ENCODE measurements at places on chromosomes 12 and 14.
A peak's percentile ranks its signal among the peaks of the same experiment; 100 is the strongest.

DNA sequence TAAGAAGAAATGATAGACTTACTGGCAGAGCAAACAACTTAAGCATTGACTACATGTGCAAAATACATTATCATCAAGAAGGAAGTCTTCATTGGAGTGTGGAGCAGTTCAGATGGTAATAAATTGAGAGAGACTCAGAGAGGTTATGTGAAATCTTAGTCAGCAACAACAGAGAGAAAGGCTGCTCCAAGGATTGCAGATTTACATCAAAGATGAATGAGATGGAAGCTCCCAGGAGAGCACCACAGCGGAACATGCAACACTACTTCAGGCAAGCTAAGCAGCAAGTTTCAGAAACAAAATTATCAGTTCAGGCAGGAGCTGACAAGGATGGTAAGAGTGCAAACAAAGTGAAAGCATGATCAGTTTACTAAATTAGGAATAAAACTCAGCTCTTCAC lies 882.3 kb downstream of the LRFN5 start:
- no peak for DNase-seq

- no peak for DNase-seq
Measured at GRCh38 chr12:67202678-67203012, 66.5 kb upstream of the CAND1 start.

DNA sequence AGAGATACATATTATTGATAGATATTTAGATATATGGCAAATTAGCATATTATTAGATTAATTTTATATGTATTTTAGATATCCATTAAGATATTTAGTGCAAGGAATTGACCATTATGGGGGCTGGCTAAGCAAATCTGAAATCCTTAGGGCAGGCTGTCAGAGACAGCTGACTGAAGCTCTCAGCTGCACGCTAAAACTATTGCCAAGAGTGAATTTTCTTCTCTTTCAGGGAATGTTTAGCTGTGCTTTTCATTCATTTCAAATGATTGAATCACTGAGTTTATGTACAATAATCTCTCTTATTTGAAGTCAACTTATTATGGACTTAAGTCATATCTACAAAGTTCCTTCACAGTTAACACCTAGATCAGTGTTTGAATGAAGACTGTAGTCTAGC lies 566.5 kb downstream of the LRFN5 start:
- DNase-seq: no peak

DNA sequence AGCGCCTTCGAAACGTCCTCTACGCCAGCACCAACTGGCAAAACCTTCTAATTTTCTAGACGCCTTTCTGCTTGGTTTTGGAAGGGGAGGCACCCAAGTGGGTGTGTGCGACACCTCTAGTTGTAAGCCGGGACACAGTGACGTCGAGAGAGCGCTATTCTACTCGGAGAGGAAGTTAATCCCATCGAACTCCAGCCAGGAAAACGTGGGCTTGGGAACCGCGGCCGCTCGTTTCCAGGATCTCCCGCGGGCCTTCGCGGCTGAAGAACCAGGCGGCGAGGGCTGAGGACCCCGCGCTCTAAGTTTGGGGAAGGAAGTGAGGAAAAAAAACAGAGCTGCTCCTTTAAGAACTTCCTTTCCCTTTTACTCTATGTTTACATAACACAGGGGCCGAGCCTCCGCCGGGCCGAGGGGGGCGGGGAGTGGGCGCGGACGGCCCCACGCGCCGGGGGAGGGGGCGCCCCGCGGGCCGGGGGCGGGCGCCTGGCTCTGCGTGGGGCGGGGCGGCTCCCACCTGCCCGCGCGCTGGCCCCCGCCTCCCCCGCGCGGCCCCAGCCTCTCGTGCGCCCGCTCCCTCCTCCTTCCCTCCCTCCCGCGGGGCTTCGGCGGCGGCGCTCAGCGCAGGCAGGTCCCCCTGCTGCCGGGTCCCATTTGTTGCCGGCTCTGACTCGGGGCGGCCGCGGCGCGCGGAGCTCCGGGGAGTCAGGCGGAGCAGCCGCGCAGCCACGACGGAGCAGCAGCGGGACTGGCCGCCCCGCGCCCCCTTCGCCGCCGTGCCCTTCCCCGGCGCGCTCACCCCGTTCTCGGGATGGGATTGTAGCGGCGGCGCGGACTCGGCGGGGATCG lies at the start of gene PELI2:
PELI2 (plus strand) TSS at position 647 of the 846 bp plus-strand sequence. CDS start 250 bp downstream, outside the sequence.
- peak; percentile 64 for DNase-seq

- DNase-seq: no peak
Measured at GRCh38 chr12:100481021-100481420, 7.4 kb downstream of the NR1H4 start.

DNA sequence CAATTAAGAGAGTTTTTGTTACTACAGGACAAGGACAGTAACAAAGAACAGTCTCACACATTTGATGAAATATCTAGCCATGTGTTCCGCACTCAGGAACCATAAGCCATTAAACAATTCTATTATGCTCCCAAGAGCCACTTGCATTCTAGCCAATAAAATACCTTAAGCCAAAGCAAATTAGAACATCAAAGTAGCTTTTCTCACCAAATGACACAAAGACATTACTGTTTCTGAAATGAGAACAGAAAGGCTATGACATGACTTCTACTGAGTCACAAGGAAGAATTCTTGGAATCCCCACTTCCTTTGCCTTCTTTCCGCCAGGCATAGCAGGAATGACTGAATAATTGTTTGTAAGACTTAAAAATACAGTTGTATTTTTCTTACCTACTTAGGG lies 445.8 kb downstream of the ATP23 start:
- no peak for DNase-seq

Data from stimulated activated CD4-positive, alpha-beta T cell treated with anti-CD3 and anti-CD28 coated beads, Interleukin-4, amount 100 ng/mL, for 48 hours (primary cell).